ENCODE measurements at places on chromosomes 12 and 14.

DNA sequence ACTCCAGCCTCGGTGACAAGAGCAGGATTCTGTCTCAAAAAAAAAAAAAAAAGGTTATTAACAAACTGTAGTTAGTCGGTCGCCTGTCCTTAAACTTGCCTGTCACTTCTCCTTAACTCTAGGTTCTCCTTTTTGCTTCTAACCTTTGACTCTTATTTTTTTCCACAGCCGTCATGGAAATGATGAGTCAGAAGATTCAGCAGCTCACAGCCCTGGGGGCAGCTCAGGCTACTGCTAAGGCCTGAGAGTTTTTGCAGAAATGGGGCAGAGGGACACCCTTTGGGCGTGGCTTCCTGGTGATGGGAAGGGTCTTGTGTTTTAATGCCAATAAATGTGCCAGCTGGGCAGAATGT is 418 bp upstream of the MYG1 start:
- DNase-seq = peak; percentile 47

- no peak for DNase-seq
Observed at GRCh38 chr12:77493302-77494168, 337.2 kb upstream of the NAV3 start.

DNA sequence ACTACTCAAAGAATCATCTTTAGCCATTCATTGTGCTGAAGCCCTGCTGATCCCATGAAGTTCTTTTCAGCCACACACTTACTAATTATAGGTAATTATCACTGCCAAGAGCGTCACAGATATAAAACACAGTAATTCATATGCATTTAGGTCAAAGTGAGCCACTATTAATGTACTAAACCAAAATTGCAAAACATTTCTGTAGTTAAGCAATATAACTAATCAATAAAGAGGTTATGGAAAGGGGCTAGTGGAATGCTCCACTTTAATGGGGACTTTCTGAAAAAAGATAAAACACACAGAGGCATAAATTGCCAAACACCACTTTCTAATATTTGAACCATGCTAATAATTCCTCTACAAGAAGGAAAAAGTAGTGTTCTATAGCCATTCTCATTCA is 6.8 kb upstream of the CEP128 start:
- no peak for DNase-seq

DNA sequence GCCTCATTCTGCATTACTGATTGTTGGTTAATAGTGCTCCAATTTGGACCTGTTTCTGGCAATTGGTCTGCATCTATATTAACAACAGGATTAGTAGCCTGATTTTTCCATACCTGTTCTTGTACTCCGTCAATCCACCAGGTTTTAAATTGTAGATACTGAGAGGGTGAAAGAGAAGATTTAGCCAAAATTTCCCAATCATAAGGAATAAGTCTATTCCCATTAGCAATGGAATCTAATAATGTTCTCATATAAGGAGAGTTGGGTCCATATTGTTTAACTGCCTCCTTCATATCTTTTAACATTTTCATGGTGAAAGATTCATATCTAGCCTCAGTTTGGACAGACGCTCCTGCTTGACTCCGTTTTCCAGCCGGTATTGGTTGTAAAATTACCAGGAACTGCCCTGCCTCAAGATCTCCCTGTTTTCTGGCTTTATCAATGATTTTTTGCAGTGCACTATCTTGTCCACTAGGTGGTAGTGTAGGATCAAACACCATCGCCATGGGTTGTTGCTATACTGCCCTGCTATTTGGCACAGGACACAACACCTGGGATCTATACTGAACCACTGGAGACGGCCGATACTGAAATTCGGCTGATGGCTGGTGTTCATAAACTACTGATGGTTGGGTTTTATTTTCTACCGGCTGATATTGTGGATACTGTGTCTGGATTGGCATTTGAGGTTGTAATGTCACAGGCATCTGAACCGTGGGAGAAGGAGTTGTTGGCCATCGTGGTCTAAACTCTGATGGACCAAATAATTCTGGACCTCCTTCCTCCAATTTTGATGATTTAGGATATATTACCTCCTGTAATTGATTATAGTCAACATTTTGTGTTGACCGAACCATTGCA is 25.2 kb downstream of the DHRS4L2 start:
- peak; percentile 82 for DNase-seq

- no peak for DNase-seq
Observed at GRCh38 chr14:99621948-99622347, 17.9 kb upstream of the CCDC85C start.

- no peak for DNase-seq
Observed at GRCh38 chr12:97474161-97474560, 11.6 kb downstream of the RMST start.

GRCh38 chr14:72894623-72895378 is 900 bp upstream of the DPF3 start:
- no peak for DNase-seq

DNA sequence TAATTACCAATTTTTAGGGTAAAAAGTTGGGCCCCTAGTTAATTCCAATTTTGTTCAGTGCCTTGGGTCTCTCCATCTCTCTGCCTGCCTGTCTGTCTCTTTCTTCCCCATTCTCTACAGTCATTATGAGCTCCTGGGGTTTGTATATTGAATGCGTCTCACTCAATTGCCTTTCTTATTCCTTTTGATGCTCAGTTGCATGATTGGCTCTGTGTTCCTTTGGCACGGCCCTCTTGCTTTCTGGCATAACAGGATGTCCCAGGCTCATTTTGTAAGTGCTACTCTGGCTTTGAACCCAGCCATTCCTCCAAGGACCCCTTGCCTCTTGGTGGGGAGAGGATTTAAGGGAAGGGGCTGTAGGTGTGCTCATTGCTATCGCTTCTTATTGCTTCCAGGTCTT is 35.6 kb downstream of the ZNF664 start:
- no peak for DNase-seq
